ENCODE measurements at places on chromosomes 4 and X. TPM values are rescaled to one million over a fixed set of nuclear protein-coding genes. Genes with fewer than 3 reads are reported as not detected.

The GPR173 gene
- total RNA-seq, result 2.2 TPM

GRCh38 chr4:2570551-2571222 lies 34.2 kb downstream of the FAM193A start:
- no peak for DNase-seq
- H3K27me3 ChIP-seq, result no peaks in the 10 kb centered on the region
- H3K4me3 ChIP-seq, result no peak overlapping the region
- H3K4me1 ChIP-seq, result peaks cover 54% of the 10 kb centered on the region
- H3K27ac ChIP-seq, result no peak overlapping the region

DNA sequence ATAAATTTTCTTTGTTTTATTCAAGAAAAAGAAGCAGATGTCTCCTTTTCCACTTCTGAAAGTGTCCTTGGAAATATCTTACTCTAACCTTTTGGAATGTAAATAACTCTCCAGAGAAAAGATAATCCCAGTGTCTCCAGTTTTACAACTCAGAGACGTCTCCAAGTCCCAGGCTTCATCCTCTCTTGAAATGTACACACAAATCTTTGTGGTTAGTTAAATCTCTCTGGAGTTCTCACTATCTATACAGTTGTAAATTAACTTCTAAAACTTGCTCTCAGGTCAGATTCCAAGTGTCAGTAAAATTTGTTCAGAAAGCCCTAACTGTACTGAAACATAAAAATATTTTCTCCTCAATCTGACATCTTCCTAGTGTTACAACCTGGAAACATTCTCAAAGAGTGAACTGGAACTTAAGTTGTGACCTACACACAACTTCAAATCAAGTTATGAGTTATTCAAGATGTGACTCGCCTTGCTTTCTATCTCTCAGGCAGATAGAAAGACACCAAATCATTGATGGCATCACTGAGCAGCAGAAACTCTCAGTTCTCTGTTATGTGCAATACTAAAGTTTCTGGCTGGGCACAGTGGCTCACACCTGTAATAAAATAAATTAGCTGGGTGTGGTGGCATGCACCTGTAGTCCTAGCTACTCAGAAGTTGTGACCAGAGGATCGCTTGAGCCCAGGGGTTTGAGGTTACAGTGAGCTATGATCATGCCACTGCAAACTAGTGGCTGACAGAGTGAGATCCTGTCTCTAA lies 284.2 kb downstream of the RCHY1 start:
- no peak overlapping the region for H3K27ac ChIP-seq
- H3K27me3 ChIP-seq, result no peaks in the 10 kb centered on the region

- H3K27me3 ChIP-seq, result no peaks in the 10 kb centered on the region
- peaks cover 30% of the 10 kb centered on the region for H3K36me3 ChIP-seq
- peaks cover 18% of the 10 kb centered on the region for H3K4me1 ChIP-seq
- no peak for DNase-seq
- no peak overlapping the region for H3K4me3 ChIP-seq
Observed at GRCh38 chr4:75662626-75663025, 10.6 kb downstream of the G3BP2 start.

- peak overlapping the region; percentile 57 for H3K27ac ChIP-seq
- H3K4me3 ChIP-seq, result peak overlapping the region; percentile 52
Observed at GRCh38 chrX:154805696-154806091, 409 bp upstream of the MPP1 start.

The FGF5 gene
- total RNA-seq, result not detected

GRCh38 chr4:150382028-150382427 lies 199.9 kb upstream of the MAB21L2 start:
- DNase-seq, result no peak
- no peak overlapping the region for H3K27ac ChIP-seq
- H3K27me3 ChIP-seq, result no peaks in the 10 kb centered on the region
- peaks cover 8% of the 10 kb centered on the region for H3K4me1 ChIP-seq

- no peak for DNase-seq
- no peaks in the 10 kb centered on the region for H3K27me3 ChIP-seq
- no peak overlapping the region for H3K27ac ChIP-seq
Observed at GRCh38 chrX:36116222-36116621, 196.7 kb downstream of the CFAP47 start.

The NUDT10 gene
- 15.5 TPM for total RNA-seq

GRCh38 chr4:146407669-146408084 lies 114.1 kb downstream of the SLC10A7 start:
- no peak for DNase-seq
- H3K27me3 ChIP-seq, result no peaks in the 10 kb centered on the region
- H3K36me3 ChIP-seq, result no peaks in the 10 kb centered on the region
- no peak overlapping the region for H3K27ac ChIP-seq
- no peaks in the 10 kb centered on the region for H3K4me1 ChIP-seq

The GABRG1 gene
- not detected for total RNA-seq

DNA sequence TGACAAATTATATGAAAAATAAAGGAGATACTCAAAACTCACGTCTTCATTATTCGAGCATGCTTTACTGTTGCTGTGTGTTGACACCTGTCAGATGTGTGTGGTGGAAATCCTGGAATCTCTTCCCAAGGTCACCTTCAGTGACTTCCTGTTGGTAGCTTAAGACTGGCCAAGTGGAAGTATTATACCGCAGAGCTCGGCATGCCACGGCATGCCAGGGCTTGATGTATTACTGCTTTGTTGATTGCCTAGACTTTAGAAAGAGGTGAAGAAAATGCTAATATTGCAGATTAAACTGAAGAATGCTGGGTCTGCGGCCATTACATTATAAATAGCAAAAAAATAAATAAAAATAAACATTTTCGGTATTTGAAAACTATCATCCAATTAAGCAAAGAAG lies 4.6 kb downstream of the TREX2 start:
- H3K27ac ChIP-seq, result no peak overlapping the region
- no peak for DNase-seq
- H3K36me3 ChIP-seq, result no peaks in the 10 kb centered on the region
- H3K27me3 ChIP-seq, result no peaks in the 10 kb centered on the region
- H3K4me1 ChIP-seq, result no peaks in the 10 kb centered on the region
- H3K4me3 ChIP-seq, result no peak overlapping the region

- no peaks in the 10 kb centered on the region for H3K27me3 ChIP-seq
- H3K4me1 ChIP-seq, result no peaks in the 10 kb centered on the region
- H3K27ac ChIP-seq, result no peak overlapping the region
- H3K4me3 ChIP-seq, result no peak overlapping the region
- no peak for DNase-seq
- H3K36me3 ChIP-seq, result no peaks in the 10 kb centered on the region
Observed at GRCh38 chr4:89661173-89661899, 175.6 kb downstream of the SNCA start.

DNA sequence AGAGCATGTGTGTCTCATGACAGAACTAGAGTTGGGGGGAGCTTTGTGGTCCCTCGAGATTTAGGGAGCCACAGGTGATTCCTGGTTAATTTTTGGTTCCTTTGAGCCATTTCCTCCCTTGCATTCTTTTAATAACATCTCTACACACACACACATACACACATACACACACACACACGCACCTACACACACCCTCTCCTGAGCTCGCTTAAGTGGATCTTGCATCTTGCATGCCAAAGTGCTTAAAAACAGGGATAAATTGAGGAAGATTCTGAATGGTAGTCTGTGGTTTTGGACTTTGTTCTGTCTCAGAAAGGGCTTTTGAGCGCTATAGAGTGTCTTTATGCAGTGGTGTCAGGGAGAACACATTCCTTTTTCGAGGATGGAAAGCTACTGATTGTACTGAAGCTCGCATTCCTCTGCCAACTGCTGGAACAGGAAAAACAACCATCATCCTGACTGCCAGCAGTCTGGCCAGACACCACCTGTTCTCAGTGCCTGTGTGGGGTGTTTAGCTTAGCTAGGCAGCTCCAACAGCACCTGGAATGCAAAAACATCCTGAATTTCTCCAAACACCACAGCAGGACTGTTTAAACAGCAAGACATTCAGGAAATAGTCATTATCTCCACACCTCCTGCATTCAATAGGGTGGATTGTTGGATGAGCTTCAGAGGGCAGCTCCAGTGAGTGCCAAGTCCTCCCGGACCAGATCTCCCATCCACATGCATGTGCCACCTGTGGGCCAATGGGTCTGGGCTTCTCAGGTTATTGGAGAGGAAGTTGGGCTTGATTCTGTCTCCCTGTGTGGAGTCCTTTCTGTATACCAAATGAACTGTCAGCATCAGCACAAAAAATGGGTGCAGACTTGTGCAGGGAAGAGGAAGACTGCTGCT lies 21.9 kb upstream of the IGFBP7 start:
- H3K36me3 ChIP-seq, result no peaks in the 10 kb centered on the region
- H3K27ac ChIP-seq, result no peak overlapping the region
- no peaks in the 10 kb centered on the region for H3K27me3 ChIP-seq
- no peak for DNase-seq
- H3K4me1 ChIP-seq, result no peaks in the 10 kb centered on the region

The AREG gene
- 16.9 TPM for total RNA-seq

DNA sequence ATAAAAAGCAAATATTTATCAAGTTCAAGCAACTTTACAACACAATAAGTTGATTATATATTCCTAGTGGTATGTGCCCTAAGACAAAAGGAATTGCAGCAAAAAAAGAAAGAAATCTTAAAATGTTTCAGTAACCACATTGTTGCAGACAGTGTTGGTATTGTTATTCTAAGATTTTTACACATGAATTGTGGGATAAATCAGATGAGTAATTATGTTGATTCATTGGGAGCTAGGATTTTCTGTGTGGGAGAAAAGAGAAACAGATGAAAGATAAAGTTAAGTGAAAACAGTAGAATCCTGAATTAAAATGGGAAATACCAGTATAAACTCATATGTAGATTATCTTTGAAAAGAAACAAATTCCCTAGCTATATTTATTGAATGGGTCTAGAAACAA lies 362.4 kb downstream of the PPP3CA start:
- no peak overlapping the region for H3K4me3 ChIP-seq
- H3K36me3 ChIP-seq, result no peaks in the 10 kb centered on the region
- H3K27ac ChIP-seq, result no peak overlapping the region
- DNase-seq, result no peak

The FOXR2 gene
- total RNA-seq, result not detected

The TEX13C gene
- total RNA-seq, result not detected

The SRD5A3 gene
- total RNA-seq, result 25.5 TPM

GRCh38 chrX:100410901-100411801 lies 1.1 kb upstream of the PCDH19 start:
- no peaks in the 10 kb centered on the region for H3K27me3 ChIP-seq
- peaks cover 7% of the 10 kb centered on the region for H3K4me1 ChIP-seq
- DNase-seq, result no peak
- no peaks in the 10 kb centered on the region for H3K36me3 ChIP-seq
- peak overlapping the region; percentile 38 for H3K4me3 ChIP-seq

- no peak overlapping the region for H3K27ac ChIP-seq
- no peak for DNase-seq
- H3K4me1 ChIP-seq, result no peaks in the 10 kb centered on the region
- no peak overlapping the region for H3K4me3 ChIP-seq
- no peaks in the 10 kb centered on the region for H3K27me3 ChIP-seq
- no peaks in the 10 kb centered on the region for H3K36me3 ChIP-seq
Observed at GRCh38 chr4:132383571-132384199, 765.4 kb upstream of the PCDH10 start.

The CFAP99 gene
- not detected for total RNA-seq

The NLRP2B gene
- total RNA-seq, result not detected

- no peaks in the 10 kb centered on the region for H3K4me1 ChIP-seq
- H3K36me3 ChIP-seq, result no peaks in the 10 kb centered on the region
- H3K27me3 ChIP-seq, result no peaks in the 10 kb centered on the region
- H3K4me3 ChIP-seq, result no peak overlapping the region
- H3K27ac ChIP-seq, result no peak overlapping the region
Observed at GRCh38 chr4:77501851-77502250, 103.8 kb upstream of the CXCL13 start.

DNA sequence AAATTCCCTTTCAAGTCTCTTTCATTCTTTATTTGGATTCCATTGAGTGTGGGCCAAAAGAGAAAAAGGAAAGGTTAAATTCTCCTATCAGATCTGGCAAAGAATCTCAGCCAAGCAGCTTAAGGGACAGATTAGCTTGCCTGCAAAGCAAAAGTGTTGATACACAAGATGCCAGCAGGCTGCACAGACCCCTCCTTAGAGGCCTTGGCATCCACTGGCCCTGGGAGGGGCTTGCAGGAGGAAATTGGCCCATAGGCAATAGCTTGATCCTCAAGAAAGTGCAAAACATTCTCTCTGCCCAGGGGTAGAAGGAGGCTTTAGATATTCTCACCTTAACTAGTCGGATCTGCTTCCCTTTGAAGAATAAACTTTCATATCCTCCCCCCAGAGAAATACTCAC lies 300.4 kb upstream of the CPEB2 start:
- no peak for DNase-seq
- H3K4me1 ChIP-seq, result peaks cover 18% of the 10 kb centered on the region
- no peaks in the 10 kb centered on the region for H3K36me3 ChIP-seq
- no peak overlapping the region for H3K4me3 ChIP-seq

DNA sequence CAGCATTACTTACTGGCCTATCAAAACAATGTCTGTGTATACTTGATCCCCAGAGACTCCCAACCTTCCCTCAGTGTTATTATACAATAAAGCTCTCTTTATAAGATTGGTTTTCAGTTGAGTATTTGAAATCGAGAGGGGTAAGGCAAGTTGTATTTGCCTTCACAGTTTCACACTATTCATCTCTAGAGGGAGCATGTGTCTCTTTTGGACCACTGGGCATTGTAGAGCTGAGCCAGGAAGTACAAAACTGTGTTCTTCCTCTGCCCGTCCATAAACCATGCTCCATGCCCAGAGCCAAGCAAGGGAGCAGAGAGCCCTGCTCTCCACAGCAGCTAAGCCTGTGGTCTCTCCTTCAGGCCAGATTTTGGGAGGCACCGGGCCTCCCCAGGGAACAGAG lies 61.5 kb upstream of the HHIP start:
- H3K4me1 ChIP-seq, result no peaks in the 10 kb centered on the region
- no peak for DNase-seq
- no peaks in the 10 kb centered on the region for H3K27me3 ChIP-seq
- no peaks in the 10 kb centered on the region for H3K36me3 ChIP-seq
- no peak overlapping the region for H3K27ac ChIP-seq

The LRRC66 gene
- total RNA-seq, result 1.2 TPM

- H3K4me3 ChIP-seq, result no peak overlapping the region
- no peak overlapping the region for H3K27ac ChIP-seq
- H3K4me1 ChIP-seq, result no peaks in the 10 kb centered on the region
- no peak for DNase-seq
- H3K27me3 ChIP-seq, result no peaks in the 10 kb centered on the region
Observed at GRCh38 chr4:158941321-158941720, 161.6 kb upstream of the RAPGEF2 start.

GRCh38 chrX:68881911-68882310 lies 53.1 kb downstream of the EFNB1 start:
- no peaks in the 10 kb centered on the region for H3K27me3 ChIP-seq
- no peaks in the 10 kb centered on the region for H3K36me3 ChIP-seq
- H3K27ac ChIP-seq, result no peak overlapping the region

The TRPC3 gene
- total RNA-seq, result 0.98 TPM

The NDNF gene
- 4.9 TPM for total RNA-seq

The ADH1B gene
- 891 TPM for total RNA-seq

DNA sequence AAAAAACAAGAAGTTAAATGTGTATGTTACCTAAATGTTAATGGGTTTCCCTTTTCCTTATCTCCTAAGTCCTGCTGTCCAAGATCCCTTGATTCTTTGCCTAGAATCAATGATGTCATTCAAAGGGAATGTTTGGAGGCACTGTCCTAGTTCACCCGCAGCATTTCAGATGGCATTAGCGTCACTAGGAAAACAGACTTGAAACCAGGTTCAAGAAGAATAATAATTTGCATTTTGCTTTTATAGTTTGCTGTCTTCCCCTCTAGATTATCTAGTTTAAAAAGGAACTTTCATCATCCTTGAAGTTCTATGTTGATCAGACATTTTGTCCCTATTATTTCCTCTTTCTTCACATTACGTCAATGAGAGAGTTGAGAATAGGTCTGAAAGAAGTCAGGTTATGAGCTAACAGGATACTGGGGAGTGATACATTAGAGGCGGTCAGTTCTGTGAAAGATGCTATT lies 234.1 kb upstream of the PGRMC2 start:
- DNase-seq, result no peak
- no peak overlapping the region for H3K4me3 ChIP-seq
- H3K36me3 ChIP-seq, result no peaks in the 10 kb centered on the region
- no peaks in the 10 kb centered on the region for H3K27me3 ChIP-seq
- peaks cover 34% of the 10 kb centered on the region for H3K4me1 ChIP-seq
- no peak overlapping the region for H3K27ac ChIP-seq
